ENCODE measurements at places on chromosomes 4 and X.
A peak's percentile ranks its signal among the peaks of the same experiment; 100 is the strongest.

GRCh38 chr4:153365003-153365402 is 20.5 kb downstream of the MND1 start:
- DNase-seq: no peak

GRCh38 chrX:10841579-10841978 is 221.2 kb upstream of the MID1 start:
- DNase-seq: no peak

DNA sequence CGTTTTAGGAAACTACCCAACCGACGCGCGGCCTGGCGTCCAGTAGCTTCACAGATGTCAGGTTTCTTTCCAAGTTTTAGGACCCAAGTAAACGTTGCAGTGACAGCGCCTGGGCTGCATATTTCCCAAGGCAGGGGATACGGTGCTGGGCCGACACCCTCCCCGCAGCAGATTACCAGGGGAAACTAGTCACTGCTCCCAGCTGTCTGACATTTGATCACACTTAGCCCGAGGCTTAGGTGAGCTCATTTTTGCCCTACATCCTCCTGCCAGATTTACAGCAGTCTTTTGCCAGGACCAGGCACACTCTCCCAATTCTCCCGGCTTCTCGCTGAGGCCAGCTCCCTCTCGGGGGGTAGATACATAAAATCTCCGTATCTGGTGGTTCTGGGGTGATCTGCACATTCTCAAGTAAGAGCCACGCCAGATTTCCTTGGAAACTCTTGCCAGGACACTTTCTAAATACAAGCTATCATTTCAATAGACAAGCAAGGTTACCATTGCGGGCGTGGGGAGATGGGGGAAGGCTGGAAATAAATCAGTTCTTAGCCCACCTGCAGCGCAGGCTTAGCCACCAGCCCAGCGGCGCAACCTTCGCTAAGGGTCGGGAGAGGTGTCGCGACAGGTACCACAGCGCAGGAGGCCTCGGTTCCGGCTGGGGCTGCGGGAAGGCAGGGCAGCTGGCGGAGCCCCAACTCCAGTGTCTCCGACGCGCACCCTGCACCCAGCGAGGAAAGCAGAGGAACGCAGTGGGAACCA is 2.5 kb upstream of the SOX3 start:
- DNase-seq: no peak

GRCh38 chrX:132022198-132022966 is 720 bp upstream of the STK26 start:
- DNase-seq: peak; percentile 20

DNA sequence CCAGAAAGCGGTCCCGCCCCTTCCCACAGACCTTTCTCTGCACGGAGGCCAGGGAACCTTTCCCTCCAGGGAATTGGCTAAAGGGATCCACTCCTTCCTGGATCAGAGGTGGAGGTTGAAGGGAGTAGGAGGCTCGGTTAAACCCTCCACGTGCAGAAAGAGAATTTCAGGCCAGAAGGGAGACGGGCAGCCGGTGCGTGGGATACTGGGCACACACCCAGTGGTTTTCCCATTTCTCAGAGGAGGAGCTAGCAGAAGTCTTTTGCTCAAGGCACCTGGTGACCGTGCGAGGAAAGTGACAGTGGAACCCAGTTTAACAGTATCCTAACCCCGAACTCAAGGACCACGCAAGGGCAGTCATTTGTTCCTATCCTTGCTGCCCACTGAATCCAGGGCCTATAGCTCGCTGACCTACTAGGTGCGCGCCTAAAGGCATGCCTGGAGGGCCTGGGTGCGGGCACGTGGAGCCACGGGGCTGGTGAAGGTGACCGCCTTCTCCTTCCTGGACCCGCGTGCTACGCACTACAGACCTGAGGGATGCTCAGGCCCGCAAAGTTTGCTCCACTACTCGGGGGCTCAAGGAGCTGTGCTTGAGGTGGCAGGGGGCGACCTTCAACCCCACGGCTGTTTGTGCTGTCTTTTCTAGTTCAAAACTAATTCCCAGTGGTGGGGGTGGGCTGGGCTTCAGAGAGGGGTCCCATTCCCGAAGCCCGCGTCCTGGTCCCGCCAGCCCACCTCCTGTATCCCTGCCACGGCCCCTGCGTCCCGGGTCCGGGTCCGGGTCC is 587 bp upstream of the AFF2 start:
- DNase-seq: no peak

DNA sequence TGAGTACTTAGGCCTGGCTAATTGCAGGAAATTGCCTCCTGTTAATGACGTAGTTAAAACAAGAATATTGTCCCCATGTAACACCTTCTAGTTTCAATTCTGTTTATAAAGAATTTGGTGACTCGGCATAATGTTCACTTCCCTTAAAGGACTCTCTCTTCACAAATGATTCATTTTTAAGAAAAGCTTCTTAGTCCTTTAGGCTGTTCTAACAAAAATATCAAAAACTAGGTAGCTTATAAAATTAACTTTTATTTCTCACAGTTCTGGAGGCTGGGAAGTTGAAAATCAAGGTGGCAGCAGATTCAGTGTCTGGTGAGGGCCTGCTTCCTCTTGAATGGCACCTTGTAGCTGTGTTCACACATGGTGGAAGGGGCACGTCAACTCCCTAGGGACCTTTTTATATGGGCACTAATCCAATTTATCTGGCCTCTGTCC is 23.8 kb downstream of the COL25A1 start:
- no peak for DNase-seq

GRCh38 chr4:139915037-139915436 is 238.9 kb downstream of the MAML3 start:
- DNase-seq: no peak

- no peak for DNase-seq
Observed at GRCh38 chr4:174575436-174575835, 53.1 kb upstream of the HPGD start.

GRCh38 chr4:13193662-13194061 is 290.5 kb downstream of the RAB28 start:
- DNase-seq: no peak

GRCh38 chrX:107758231-107758766 is 17.3 kb downstream of the TSC22D3 start:
- no peak for DNase-seq

DNA sequence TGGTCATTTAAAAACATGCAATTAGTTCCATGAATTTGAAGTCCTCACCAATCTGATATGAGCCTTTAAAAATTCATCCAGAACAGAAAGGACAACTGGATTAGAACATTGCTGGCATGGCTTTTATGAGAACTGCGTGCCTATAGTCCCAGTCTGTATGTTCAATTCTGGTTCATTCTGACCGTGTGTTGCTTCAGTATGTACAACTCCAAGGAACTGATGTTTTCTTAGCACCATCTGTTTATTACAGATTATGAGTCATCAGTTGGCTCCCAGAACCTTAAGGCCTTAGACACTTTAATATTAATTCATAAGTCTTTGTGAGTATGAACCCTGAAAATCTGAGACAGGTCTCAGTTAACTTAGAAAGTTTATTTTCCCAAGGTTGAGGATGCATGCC is 115.0 kb downstream of the CEP44 start:
- DNase-seq: no peak

DNA sequence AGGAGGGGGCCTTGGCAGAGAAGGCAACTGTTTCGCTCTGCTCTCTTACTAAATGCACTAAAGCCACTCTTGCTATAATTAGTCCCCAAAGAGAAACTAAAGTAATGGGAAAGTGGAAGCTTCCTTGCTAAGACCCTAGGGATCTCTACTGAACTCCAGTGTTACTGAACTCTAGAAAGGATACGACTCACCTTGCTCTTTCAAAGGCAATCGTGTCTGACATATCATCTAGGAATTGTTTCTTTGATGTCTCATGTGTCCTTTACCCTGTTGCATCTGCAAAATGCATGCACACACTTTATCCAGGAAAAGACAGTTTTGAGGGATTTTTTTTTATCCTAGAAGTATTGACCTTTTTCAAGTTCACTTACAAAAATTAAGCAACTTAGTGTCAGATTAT is 148.1 kb upstream of the FAM9B start:
- no peak for DNase-seq

GRCh38 chrX:20442597-20442996 is 175.9 kb upstream of the RPS6KA3 start:
- DNase-seq: peak; percentile 76

- DNase-seq: no peak
Observed at GRCh38 chrX:103730796-103731493, 20.2 kb downstream of the TMEM31 start.

GRCh38 chr4:89434364-89434988 is 126.9 kb upstream of the GPRIN3 start:
- no peak for DNase-seq

DNA sequence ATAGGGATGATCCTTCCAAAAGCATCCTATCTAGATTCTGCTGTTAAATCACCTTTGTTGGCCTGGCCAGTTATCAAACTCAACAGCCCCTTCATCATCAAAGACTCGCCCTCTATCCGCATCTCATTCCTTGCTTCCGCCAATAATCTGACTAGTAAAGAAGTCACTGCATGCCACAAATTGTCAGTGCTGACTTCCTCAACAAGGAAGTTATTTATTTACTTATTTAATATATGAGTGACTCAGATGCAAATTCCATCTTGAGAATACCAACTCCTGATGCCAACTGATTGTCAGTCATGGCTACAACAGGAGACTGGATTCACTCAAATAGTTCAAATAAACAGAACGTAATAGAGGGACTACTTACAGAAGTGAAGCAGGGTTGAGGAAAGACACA is 283.8 kb downstream of the TRIML1 start:
- no peak for DNase-seq

GRCh38 chrX:118346258-118347094 is 570 bp downstream of the WDR44 start:
- DNase-seq: peak; percentile 48

GRCh38 chr4:182729516-182729915 is 187.7 kb downstream of the DCTD start:
- DNase-seq: no peak

- DNase-seq: no peak
Observed at GRCh38 chr4:17762726-17763125, 18.7 kb downstream of the FAM184B start.
